ENCODE measurements at places on chromosomes 1 and 21. TPM values are rescaled to one million over a fixed set of nuclear protein-coding genes. Genes with fewer than 3 reads are reported as not detected.

NBPF6 gene
- total RNA-seq = not detected

SLC6A17 gene
- total RNA-seq = 0.22 TPM

CD53 gene
- not detected for total RNA-seq

TNFRSF18 gene
- total RNA-seq = 0.32 TPM

SMPDL3B gene
- total RNA-seq = not detected

TMPRSS15 gene
- not detected for total RNA-seq

AXDND1 gene
- 0.54 TPM for total RNA-seq

BMP8B gene
- not detected for total RNA-seq

CELA3A gene
- not detected for total RNA-seq

CRYAA gene
- total RNA-seq = not detected

SUSD4 gene
- 0.32 TPM for total RNA-seq

CSRP1 gene
- 200 TPM for total RNA-seq

NPR1 gene
- total RNA-seq = 0.13 TPM

DCAF8 gene
- 82.7 TPM for total RNA-seq

CHRM3 gene
- total RNA-seq = 0.13 TPM

UBL4B gene
- 0.32 TPM for total RNA-seq

RNU1-1 gene
- total RNA-seq = under 0.01 TPM

PIK3C2B gene
- total RNA-seq = 2.7 TPM

VPS13D gene
- 68.5 TPM for total RNA-seq

ARTN gene
- not detected for total RNA-seq

LCE4A gene
- not detected for total RNA-seq

SPATA46 gene
- total RNA-seq = not detected

ADCY10 gene
- total RNA-seq = 0.26 TPM

CLIC6 gene
- 10.9 TPM for total RNA-seq

OR10R2 gene
- not detected for total RNA-seq

MAP3K7CL gene
- 3.7 TPM for total RNA-seq

IL6R gene
- total RNA-seq = 6.3 TPM

KRTAP11-1 gene
- not detected for total RNA-seq

CYP4A22 gene
- total RNA-seq = not detected

FAM163A gene
- not detected for total RNA-seq

TAL1 gene
- 0.22 TPM for total RNA-seq

MFAP2 gene
- 20.3 TPM for total RNA-seq

NBPF10 gene
- 4.3 TPM for total RNA-seq

PRDX6 gene
- 189 TPM for total RNA-seq

EPB41 gene
- 6.4 TPM for total RNA-seq

FALEC gene
- total RNA-seq = not detected

RGS13 gene
- total RNA-seq = not detected

NHLH1 gene
- total RNA-seq = under 0.01 TPM

SPRR2B gene
- not detected for total RNA-seq

LRRC38 gene
- not detected for total RNA-seq

LYPD8 gene
- total RNA-seq = not detected

PCSK9 gene
- 0.86 TPM for total RNA-seq

SPATA45 gene
- 0.39 TPM for total RNA-seq

OPRD1 gene
- total RNA-seq = under 0.01 TPM

GNG12 gene
- 310 TPM for total RNA-seq

KRTAP21-2 gene
- 1.3 TPM for total RNA-seq

FAM167B gene
- 3.0 TPM for total RNA-seq

DTL gene
- 3.9 TPM for total RNA-seq

HSD3B2 gene
- not detected for total RNA-seq

IGSF5 gene
- 0.32 TPM for total RNA-seq

IL19 gene
- total RNA-seq = not detected

C8A gene
- total RNA-seq = not detected

DMRTA2 gene
- total RNA-seq = not detected

LCE1C gene
- total RNA-seq = not detected

SH2D1B gene
- total RNA-seq = not detected
